Frontal cortex (tissue), 4 donors: ENCODE measurements at places on chromosomes 16 and 17. TPM values are rescaled to one million over a fixed set of nuclear protein-coding genes. Genes with fewer than 3 reads are reported as not detected.

DNA sequence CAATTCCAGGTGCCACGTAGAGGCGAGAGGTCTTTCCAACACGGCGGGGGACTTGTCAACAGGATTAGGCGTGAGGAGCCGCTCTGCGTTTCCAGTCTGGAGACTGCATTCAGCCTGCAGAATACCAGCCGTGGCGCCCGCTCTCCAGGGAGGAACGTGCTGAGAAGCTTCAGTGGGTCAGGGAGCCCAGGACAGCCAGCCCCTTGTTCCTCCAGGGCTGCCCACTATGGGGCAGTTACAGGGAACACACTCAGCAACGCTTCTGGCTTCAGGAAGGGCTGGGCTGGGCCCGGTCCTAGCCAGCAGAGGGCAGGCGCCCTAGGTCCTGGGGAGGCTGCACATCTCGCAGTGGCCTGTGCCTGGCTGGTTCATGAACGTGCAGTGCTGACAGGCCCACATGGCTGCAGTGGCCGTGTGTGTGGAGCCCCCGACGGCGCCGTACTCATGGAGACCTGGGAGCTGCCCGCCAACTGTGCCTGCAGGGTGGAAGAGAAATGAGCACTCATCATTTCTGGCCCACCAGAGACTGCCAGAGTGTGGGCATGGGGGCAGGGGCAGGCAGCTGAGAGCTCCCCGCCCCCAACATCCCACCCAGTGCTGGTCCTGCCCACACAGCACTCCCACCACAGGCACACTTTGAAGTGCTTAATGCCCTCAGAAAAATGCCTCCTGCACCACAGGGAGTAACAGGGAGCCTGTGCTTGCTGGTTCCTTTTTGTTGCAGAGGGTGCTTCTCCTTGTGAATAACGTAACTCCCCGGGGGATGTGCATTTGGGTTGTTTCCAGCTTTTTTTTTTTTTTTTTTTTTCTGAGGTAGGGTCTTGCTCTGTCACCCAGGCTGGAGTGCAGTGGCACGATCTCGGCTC lies 7.0 kb upstream of the FAAP100 start:
- DNase-seq = no peak

Gene NPIPA5
- 0.82 TPM for total RNA-seq

DNA sequence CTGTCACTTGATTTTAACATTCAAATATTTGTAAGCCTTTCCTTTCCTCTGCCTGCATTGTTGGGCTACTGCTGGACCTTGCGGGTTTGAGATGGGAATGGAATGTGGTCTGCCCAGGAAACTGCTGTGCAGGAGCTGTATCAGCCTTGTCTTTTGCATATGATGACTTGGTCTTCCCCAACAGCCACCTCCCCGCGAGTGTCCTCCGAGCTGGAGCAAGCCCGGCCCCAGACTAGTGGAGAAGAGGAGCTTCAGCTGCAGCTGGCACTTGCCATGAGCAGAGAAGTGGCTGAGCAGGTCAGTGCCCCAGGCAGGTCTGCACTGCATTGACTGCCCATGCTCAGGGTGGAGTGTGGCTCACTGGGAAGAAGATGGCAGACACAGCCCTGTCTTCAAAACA lies 52.8 kb downstream of the B9D1 start:
- no peak for DNase-seq

DNA sequence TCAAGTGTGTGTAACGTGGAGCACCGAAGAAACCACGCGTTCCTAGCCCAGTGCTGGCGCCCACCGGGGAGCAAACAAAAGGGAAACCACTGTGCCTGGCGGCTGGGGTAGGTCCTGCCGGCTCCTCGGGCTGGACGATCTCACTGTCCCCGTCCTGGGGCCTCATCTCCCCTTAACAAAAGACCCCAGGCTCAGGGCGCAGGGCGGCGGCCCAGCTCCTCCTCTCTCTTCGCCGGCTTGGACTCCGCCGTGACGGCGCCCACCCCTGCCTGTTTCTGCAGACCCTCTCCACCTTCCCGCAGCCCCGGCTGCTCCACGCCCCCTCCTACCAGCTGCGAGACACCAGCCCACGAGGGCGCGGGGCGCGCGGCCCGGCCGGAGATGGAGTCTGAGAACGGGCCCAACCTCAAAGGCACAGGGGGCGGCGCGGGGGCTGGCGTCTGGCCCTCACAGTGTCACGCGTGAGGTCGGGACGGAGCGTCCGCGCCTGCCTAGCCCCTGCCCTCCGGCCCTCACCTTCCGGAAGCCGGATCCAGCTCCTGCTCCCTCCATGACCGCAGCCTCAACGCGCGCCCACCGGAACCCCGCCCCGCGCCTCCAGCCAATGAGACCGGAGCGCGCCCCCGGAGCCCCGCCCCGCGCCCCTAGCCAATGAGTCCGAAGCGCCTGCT lies at the start of gene CENPX:
CENPX (minus strand) TSS at position 569 of the 671 bp plus-strand sequence; CDS start at position 552, 17 bp downstream.
- DNase-seq = no peak

Gene NAGPA
- total RNA-seq = 14.7 TPM

- DNase-seq = no peak
These were observed 34.8 kb downstream of the TMEM235 start for GRCh38 chr17:78266231-78266631.

- DNase-seq = no peak
These were observed 250.0 kb downstream of the ABCC12 start for GRCh38 chr16:47905771-47906170.

Gene CORO6
- total RNA-seq = 0.82 TPM

GRCh38 chr16:62445909-62446308 lies 409.7 kb upstream of the CDH8 start:
- DNase-seq = no peak

DNA sequence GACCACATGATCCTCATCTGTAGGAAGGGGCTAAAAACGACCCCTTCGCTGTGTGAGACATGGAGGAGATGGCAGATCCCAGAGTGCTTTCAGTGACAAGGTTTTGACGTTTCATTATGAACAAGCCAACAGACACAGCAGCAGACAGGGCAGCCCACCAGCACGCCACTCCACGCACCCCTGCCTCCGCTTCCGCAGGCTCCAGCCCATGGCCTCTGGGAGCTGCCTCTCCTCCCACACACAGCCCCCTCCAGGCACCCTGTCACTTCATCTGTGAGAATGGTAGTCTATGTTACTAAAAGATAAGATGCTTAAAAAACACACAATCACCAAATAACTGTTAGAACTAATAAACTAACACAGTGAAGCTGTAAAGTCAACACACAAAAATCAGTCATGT lies 12.3 kb upstream of the ADCY7 start:
- DNase-seq = no peak

DNA sequence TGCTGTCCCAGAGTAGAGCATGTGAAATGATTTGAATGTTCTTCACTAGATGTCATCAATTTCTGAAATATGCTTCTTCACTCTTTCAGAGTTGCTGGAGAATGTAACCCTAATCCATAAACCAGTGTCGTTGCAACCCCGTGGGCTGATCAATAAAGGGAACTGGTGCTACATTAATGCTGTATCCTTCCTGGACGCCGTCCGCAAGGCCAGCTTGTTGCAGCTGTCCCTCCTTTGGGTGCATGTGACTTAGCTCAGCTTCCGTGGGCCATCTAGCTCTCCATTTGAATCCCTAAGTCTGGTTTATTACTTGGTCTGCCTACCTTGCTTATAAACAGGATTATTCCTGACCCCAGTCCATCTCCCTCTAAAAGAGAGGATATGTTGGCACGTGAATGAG lies 58.8 kb downstream of the USP10 start:
- DNase-seq = no peak

DNA sequence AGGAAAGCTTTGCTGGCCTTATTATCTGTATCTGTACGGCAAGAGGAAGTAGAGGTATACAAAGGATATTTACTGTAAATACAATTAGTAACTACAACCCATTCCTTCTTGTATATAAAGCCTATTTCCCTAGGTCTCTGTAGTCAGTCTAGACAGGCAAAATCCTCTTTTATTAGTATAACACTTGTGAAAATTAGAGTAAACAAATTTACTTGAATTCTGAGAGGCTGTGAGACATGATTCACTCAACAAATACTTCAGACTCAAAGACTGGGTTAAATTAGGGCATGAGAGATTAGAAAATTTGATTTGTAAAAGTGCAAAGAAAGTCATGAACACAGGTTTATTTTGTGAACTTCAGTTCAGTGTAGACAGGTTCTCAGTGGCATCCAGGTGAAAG lies 30.9 kb upstream of the CDH8 start:
- DNase-seq = no peak

- DNase-seq = no peak
These were observed 96.5 kb upstream of the TBX2 start for GRCh38 chr17:61302953-61303816.

Gene CACNG1
- total RNA-seq = under 0.01 TPM

DNA sequence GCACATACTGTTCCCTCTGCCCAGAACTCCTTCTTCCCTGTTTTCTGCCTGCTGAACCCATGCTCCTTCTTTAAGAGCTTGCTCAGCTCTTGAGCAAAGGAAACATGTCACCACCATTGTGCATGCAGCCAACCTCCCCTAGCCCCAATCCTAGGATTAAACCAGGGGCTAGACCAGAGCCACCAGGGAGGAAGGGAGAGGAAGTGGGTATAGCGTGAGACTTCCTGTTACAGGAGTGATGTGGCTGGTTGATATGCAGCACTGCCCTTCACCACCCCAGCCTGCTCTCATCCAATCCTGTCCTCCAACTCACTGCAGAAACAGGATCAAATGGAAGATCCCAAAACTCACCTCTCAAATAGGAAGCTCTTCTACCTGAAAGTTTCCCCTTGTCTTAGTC lies 67.1 kb upstream of the CDH5 start:
- DNase-seq = no peak

- DNase-seq = no peak
These were observed 59.5 kb downstream of the SLFN11 start for GRCh38 chr17:35313875-35314409.

Gene PABPN1L
- total RNA-seq = not detected
